ENCODE measurements at places on chromosomes 12 and 14.

DNA sequence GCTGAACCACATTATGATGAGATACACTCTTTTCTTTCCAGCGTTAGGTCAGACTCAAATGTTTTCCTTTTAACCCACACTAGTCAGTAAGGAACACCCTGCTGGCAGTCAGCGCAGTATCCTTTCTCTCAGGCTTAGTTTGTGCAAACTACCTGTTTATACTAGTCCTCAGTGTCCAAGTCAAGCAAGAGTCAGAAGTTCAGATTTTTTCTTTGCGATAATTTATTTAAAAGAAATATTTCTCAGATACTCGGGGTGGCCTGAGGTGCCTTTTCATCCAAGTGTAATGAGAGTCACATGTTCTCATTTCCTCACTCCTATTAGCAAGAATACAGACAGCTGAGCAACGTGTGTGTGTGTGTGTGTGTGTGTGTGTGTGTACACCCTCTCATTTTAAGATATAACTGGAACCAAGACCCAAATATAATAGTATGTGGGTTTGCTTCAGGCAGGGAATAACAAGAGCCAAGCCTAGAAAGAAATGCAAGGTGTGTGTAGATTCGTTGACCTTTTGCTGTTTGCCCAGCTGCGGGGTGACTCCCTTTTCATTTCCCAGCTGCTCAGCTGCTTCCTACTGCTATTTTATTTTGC, 182.7 kb downstream of the KICS2 start:
- no peak for DNase-seq

- DNase-seq: no peak
Measured at GRCh38 chr12:78034025-78034424, 203.3 kb downstream of the NAV3 start.

DNA sequence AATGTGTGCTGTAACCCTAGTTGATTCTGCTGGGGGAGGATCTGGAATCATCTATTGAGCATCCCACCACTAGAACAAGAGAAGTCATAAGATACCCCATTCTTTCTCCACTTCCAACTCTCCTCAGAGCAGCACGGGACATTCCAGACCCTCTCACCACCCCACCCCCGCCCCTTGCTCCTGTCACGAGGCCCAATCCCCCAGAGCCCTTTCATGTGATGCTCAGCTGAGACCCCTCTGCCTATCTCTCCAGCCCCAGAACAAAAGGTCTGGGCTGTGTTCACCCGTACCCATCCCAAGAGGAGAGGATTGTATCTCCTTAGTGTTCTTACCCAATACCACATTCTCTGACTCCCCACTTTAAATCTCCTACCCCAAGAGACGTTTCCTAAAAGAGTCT, 602 bp downstream of the PMEL start:
- no peak for DNase-seq

DNA sequence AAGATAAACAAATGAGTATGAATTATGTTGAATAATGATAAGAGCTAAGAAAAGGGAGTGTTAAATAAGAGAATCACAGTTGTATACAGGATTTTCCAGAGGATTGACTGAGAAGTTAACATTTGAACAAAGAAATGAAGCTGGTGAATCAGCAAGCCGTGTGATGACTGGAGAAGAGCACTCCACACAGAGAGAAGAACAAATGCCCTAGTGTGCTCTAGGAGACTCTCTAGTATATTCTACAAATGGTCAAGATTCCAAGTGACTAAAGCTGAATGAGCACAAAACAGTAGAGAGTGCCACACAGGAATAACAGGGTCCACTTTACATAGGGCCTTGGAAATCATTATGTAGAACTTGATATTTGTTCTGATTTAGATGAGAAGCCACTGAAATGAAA, 587.1 kb upstream of the ATXN7L3B start:
- no peak for DNase-seq

GRCh38 chr14:99231161-99231849, 40.7 kb downstream of the BCL11B start:
- no peak for DNase-seq

DNA sequence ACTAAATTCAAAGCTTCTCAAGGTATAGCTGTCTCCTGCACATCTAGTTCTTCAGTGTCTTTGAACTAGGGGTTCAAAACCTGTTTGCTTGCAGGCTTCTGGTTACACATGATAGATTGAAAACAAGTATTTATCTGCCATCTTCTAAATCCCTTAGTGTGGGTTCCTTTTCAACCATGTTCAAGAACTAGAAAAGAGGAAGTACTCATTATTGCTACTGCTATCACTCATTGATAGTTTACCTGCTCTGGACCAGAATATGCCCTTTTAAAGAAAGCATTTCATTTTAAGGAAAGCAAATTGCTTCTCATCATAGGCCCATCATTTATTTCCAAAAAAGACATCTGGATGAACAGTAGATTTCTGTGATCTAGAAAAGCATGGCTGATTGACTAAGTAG, 37.1 kb upstream of the VSX2 start:
- DNase-seq: no peak

DNA sequence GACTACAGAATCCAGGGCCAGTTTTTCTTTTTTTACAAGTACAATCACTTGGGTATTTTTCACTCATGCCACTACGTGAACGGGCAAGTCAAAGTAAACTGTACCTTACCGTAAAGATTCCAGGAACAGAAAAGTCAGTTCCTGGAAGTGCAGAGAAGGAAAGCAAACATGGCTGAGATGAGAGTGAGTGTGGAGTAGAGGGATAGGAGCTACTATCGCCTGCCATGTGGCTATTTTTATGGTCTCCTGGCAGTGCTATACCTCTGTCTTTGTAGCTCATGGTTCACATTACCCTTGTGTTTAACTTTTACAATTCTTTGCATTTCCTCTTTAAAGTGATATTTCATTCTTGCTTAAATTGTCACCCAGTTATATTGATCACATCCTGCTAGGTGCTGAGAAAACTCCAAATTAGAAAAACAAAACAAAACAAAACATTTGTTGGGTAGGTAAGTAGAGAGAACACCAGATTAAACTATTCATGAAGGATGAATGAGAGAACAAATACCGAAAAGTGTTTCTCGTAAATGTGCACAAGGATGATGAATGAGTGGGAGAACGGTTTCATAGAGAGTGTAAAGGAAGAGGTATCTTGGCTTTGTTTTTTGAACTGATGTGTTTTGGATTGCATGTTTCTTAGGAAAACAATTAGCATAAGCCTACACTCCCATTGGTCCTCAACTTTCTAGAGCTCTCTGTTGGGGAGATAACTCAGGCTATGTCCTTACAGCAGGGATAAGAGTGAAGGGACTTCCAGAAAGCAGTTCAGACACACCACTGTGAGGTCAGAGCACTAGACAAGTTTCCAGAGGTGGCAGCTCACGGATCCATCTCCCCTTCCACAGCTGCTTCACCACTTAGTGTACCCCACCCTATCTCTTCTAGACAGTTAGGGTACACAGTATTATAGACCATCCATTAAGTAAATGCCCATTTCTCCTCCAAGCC, 163.7 kb downstream of the IPO8 start:
- no peak for DNase-seq

- DNase-seq: no peak
Measured at GRCh38 chr12:10392394-10392930, 2.6 kb upstream of the KLRK1 start.

- DNase-seq: no peak
Measured at GRCh38 chr14:56805992-56806727, 4.1 kb downstream of the OTX2 start.

DNA sequence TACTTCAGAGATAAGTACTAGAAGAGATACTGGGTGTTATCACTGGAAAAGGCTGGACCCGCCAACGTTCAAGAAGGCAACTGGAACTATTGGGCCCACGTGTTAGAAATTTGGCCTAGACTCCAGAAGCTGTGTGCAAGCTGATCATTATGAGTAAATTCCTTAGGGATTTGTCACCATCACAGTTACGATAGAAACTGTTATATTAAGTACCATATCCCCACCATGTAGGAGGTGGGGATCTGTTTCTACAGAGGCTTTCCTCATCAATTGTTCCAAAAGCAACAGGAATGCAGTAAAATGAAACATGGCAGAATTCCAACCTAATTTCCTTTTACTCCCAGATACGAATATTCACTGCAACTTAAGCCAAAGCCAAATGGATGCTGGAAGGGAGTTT, 170.7 kb downstream of the NOVA1 start:
- DNase-seq: no peak

GRCh38 chr12:46490635-46491034, 118.1 kb upstream of the SLC38A2 start:
- DNase-seq: no peak

DNA sequence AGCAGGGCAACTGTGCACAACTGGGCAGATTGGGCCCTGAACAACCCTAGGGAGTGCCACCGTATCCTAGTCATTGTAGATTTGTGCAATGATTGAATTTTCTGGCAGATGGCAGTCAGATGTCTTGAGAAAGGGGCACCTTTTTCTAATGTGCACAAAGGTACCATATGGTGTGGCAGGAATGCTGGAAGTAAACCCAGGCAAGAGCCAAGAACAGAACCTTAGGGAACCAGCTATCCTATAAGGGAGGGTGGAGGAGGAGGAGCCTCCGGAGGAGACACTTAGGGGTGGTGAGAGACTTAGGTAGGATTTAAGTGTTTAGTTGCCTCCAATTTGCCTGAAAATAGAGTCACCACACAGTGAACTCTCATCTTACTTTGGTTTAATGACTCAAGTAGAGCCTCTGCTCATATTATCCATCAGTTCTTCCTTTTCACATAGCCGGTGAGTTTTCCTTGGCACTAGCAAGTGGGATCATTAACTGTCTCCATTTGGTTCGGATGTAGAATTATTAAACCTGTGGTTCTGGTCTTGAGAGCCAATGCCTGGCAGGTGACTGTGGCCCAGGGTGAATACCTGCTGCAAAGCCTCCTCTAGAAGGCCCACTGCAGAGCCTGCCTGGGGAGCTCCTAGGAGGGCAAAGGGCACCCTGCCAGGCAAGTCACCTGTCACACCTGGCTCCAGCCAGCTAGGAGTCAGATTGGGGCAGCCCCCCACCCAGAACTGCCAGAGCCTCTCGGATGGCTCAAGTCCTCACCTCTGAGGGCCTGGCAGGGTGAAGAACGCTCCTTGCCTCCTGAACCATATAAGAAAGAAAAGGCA, 184.4 kb upstream of the HIF1A start:
- no peak for DNase-seq

- DNase-seq: no peak
Measured at GRCh38 chr12:124094733-124095132, 121.7 kb downstream of the ZNF664 start.

GRCh38 chr14:73814153-73814552, 37.5 kb upstream of the PTGR2 start:
- DNase-seq: no peak

- no peak for DNase-seq
Measured at GRCh38 chr14:105145381-105146180, 23.0 kb downstream of the JAG2 start.

GRCh38 chr14:93752980-93753561, 35.2 kb downstream of the PRIMA1 start:
- DNase-seq: no peak

DNA sequence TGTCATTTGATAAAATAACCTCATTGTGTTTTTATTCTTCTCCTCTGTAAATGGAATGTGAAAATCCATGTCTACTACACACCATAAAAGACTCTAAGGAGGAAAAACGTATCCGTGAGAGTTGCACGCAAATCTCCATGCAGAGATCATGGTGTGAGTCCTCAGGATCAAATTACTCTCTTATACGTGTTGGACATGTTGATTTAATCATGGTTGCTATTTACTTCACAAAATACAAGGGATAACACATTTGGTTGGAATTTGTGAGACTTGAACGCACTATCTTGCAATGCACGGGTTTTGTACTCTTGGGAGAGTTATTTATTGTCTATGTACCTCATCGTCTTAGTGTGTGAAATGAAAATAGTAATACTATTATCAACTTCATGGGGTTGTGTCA, 128.0 kb upstream of the RASSF8 start:
- DNase-seq: no peak

GRCh38 chr12:91662021-91662420, 479.4 kb upstream of the DCN start:
- no peak for DNase-seq

DNA sequence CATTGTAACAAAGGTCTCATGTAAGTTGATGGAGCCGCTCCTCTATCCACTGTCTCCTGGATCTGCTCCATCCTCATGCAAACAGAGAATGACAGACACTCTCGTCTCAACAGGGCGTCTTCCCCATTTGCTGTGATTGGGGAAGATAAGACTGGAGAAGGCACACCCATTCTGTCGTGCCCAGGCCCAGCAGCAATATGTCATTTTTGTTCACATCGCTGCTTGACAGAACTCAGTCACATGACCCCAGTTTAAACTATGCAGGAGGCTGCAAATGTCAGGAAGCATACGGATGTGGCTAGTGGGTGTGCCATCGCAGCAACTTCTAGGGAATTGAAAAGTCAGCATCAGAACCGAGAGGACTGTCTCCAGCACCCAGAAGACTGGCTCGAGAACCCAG, 290.5 kb downstream of the TMEM132D start:
- DNase-seq: no peak

DNA sequence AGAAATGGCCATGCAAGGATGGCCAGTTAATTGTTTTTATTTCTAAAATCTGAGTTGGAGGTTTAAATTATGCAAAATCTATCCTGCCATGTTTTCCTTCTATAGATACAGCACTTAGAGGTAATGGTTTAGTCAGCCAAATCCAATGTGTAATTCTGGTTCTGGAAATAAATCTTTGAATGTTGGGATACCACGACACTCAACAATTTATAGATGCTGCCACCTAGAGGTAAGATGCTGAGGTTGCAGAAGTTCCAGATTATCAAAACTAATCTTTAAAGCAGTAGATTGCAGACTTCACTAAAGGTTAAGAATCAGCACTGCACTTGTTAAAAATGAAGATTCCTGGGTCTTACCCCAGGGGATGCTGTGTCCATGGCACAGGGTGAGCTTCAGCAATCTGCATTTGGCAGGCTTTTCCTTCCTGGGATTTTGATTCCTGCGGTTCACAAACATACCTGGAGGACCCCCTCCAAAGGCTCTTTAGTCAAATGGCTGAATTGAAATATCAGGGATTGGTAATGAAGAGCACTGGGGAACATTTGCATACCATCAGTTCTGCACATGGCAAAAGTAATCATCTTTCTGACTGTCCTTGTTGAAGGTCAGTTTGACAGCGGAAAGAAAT, 53.4 kb upstream of the ANO4 start:
- DNase-seq: no peak

- DNase-seq: no peak
Measured at GRCh38 chr12:76866726-76867125, 12.1 kb downstream of the CSRP2 start.

DNA sequence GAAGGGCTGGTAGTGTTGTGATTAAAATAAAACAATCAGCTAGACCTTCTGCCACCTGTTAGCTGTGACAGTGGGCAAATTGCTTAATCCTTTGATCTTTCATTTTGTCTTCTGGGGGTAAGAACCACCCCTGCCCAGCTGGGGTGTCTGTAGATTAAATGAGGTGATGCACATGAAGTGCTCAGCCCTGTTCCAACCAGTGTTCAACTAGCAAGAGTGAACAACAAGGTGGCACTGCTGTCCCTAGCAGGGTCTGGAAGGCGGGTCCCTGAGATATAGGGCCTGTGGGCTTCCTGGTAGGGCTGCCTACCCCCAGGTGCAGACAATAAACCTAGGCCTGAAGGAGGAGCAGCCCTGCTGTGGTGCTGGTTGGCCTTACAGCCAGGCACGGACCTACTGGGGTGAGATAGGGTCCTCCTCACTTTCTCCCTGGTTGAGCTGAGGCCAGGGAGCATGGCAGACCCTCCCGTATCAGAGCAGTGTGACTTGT, 60.6 kb downstream of the ARL6IP4 start:
- DNase-seq: no peak

All from T-cell (primary cell).